ENCODE measurements at places on chromosomes 2 and 18.

DNA sequence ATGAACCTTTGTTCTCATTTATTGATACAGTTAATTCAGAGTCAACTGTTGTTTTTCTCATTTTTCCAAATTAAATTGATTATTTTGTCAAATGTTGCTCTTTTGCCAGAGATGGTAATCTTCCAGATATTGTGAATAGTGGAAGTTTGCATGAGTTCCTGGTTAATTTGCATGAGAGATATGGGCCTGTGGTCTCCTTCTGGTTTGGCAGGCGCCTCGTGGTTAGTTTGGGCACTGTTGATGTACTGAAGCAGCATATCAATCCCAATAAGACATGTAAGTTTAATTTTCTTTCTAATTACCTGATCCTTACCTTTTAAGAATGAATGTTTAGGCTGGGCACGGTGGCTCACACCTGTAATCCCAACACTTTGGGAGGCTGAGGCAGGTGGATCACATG, 7.8 kb downstream of the CYP20A1 start:
- DNase-seq: no peak

GRCh38 chr18:3998698-3999333, 456.3 kb downstream of the DLGAP1 start:
- no peak for DNase-seq

DNA sequence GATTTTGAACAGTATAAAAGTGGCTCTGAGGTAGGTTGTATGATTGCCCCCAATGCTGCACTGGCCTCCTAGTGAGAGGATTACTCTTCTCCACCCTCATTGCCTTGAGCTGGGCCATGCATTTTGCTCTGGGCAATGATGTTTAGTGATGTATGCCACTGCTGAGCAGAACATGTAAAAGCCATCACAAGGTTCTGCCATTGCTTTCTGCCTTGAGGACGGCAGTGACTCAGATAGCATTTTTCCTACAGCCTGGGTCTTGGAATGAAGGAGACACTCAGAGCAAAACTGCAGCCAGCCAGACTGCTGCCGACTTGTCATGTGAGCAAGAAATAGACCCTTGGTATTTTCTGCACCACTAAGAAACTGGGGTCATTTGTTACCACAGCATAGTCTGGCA, 27.6 kb downstream of the GPATCH11 start:
- DNase-seq: no peak

- no peak for DNase-seq
Measured at GRCh38 chr18:67875944-67876343, 359.4 kb upstream of the DSEL start.

- DNase-seq: peak; percentile 30
Measured at GRCh38 chr18:74493689-74494088, 2.5 kb upstream of the CNDP2 start.

DNA sequence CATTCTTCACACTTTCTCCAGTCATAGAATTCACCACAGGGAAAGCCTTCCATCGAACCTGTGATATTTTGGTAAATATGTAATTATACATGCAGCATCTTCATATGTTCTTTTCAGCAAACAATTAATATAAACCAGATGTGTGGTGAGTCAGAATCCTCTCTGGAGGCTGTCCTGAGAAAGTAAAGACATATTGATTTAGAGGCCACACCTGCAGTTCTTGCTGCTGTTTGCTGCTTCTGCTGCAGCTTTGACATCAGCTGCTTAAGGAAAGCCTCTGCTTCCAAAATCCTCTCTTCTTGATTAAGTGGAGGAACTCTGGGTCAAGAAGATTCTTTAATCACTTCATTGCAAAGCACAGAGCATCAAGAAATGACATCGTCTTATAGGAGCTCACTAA, 568.8 kb upstream of the ZEB2 start:
- DNase-seq: no peak

GRCh38 chr18:44136326-44136725, 544.4 kb upstream of the SETBP1 start:
- DNase-seq: no peak

Data from stimulated activated CD8-positive, alpha-beta memory T cell treated with anti-CD3 and anti-CD28 coated beads, Interleukin-15, amount 100 ng/mL, for 4 hours (primary cell).